ENCODE measurements at places on chromosomes 1 and 21.

DNA sequence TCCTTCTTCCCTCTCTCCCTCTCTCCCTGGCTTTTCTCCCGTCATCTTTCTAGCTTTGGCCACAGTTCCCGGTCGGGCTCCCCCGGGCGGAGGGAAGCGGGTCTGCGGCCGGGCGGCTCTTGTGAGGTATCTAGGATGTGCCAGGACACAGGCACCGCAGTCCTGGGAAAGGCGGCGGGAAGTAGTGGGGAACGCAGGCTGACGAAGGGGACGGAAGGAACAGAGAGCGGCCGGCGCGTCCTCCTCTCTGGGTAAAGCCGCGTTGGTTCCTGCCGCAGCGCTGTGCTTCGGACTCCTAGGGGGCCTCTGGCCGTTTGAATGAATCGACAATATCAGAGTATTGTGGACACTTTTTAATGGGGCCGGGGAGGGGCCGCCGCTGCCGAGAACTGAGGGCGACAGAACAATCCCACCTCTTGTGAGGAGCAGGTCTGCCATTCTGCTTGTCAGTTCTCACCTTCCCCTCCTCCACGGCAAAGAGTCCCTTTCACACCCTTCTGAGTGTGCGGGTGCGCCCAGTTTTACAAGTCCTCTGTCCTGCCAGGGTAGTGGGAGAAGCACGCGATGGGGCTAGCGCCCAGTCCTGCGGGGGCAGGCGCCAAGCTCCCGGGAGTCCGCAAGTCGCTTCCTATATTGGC is 1.2 kb upstream of the LHX9 start:
- DNase-seq: peak; percentile 86

DNA sequence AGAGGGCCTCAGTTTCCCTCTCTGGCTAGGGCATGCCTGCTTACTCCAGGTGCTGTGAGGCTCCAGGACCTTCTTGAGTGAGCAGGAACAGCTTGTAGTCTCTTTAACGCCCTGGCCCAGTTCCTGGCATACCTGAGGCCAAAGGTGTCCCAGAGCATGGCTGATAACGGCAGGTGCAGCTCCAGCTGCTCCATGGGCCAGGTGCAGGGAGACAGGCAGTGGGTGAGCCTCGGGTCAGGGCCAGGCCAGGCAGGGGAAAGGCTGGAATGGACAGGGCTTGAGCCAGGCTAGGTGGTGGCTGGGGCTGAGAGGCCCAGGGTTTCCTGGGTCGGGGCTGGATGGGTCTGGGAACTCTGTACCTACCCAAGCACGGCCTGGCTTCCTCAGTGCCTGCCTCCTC is 18.3 kb downstream of the EDN2 start:
- no peak for DNase-seq

- DNase-seq: no peak
Measured at GRCh38 chr1:3494321-3495308, 40.1 kb downstream of the ARHGEF16 start.

GRCh38 chr1:246320286-246320685 is 186.8 kb downstream of the SMYD3 start:
- DNase-seq: peak; percentile 31

DNA sequence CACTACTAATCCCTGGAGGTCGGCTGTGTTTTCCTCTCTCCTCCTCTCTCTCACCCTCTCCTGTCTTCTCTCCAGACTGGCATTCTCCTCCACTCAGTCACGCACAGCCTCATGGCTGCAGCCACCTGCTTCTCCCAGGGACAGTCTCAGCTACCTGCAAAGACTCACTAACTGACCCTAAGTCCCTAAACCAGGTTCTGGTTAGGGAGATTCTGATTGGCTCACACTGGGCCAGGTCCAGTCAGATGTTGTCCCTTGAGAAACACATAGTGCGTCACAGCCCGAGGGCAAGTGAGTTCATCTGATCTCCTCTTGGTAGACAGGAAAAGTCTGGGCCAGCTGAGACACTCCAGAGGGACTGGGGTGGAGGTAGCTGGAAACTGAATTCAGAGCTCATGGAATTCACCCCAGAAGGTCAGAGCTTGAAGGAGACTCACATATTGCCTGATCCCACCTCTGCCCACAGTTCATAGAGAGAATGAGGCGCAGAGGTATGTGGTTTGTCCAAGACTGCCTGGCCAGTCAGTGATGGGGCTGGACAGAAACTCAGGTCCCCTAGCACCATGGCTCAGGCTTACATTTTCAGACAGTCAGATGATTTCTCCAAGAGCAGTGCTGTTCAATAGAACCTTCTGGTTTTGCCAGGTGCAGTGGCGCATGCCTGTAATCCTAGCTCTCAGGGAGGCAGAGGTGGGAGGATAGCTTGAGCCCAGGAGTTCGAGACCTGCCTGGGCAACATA is 40.4 kb upstream of the RPL11 start:
- peak; percentile 34 for DNase-seq

DNA sequence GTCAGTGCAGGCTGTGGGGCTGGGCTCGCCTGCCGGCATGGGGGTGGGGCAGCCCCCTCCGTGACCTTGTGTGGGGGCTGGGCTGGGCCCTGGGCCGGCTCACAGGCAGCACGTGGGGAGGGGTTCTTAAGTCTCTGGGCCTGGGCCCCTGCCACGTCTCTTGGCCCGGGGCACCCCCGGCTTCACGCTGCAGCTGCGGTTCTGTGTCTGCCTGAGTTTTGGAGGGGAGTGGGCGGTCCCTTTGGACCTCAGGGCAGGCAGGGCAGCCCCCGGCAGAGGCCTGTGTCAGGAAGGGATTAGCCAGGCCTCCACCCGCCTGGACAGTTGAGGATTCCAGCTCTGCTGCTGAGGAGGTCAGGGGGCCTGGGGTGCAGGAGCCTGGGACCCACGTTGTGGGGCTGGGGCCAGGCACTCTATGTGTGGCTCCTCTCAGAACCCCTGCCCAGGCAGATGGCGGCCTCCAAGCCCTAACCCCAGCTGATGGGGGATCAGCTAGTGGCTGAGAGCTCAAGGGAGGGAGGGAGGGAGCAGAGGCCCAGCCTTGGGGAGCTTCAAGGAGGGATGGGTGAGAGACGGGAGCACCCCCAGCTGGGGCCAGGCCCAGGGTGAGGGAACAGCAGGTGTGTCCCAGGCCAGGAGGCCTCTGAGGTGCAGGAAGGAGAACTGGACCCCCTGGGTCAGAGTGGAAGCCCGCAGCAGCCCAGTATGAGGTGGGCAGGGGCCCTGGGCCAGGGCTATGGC is 1.8 kb upstream of the PLCH2 start:
- no peak for DNase-seq

DNA sequence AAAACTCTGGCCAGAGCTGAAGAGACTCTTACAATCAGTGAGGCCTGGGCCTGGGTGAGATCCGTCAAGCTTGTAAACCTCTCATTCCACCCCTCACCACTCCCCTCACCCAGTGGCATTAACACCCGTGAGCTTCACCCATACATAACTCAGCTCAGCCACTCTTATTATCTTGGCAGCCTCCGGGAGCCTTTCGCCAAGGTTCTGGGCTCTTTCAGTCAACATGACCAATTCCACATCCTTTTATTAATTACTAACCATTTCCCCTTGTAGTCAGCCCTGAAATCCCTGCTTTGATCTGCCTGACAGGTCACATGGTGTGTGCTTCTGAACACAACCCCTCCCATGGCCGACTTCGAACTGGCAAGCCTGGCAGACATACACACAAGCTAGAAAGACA is 134.8 kb downstream of the SETD4 start:
- no peak for DNase-seq

DNA sequence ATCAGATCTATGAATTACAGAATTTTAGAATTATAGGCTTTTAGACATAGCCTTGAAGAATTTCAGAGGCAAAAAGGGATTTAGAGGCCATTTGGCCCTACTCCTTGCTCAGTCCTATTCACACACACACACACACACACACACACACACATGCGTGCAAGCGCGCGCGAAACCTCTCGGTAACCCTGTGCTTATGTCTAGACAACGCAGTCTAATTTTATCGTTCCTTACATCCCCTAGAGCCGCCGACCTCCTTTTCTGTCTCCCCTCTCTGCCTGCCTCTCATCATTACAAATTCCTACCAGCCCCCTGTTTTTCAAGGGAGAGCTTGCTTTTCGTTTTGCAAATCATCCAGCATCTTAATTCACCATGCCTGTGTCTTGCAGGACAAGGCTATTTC is 252.1 kb downstream of the FOXD2 start:
- no peak for DNase-seq

DNA sequence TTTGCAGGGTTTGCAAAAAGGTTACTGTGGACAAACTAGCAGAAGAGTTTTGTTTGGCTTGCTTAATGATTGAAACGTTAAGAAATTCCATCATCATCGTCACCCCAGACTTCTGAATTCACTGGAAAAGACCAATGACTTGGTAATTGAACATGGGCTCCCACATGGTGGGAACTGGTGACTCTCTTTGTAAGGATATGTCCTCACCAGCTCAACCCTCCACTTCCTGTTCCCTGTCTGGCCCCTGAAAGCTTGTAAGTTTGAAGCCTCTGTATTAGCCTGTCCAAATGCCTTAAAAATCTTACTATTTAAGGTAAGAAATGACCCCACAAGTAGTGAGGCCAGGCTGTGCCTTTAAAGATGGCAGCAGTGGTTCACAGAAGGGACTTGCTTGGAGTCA is 9.7 kb downstream of the SYT6 start:
- DNase-seq: no peak

- no peak for DNase-seq
Measured at GRCh38 chr1:97913506-97914139, 7.2 kb downstream of the DPYD start.

DNA sequence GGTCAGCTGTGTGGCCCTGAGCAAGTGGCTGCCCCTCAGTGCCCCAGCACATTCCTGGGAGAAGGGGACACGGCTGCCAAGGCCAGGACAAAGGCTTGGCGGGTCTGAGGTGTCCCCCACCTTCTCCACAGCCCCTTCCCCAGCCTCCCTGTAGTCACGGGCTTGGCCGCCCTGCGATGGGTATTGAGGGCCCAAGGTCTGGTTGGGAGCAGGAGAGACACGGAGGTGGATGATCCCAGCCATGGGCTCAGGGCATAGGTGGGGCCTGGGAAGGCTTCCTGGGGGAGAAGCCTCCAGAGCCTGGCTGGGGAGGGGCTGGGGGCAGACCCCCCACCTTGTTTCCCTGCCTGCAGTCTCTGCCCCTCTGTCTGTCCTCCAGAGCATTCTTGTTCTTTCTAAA is 27.0 kb downstream of the TTC39A start:
- DNase-seq: no peak

GRCh38 chr1:171997936-171998335 is 156.6 kb downstream of the DNM3 start:
- DNase-seq: no peak

- DNase-seq: peak; percentile 33
Measured at GRCh38 chr1:35555601-35556477, 1.4 kb downstream of the KIAA0319L start.

- no peak for DNase-seq
Measured at GRCh38 chr21:45511661-45512431, 30.4 kb downstream of the SLC19A1 start.

GRCh38 chr1:23425193-23425494 is 596 bp upstream of the TCEA3 start:
- no peak for DNase-seq

DNA sequence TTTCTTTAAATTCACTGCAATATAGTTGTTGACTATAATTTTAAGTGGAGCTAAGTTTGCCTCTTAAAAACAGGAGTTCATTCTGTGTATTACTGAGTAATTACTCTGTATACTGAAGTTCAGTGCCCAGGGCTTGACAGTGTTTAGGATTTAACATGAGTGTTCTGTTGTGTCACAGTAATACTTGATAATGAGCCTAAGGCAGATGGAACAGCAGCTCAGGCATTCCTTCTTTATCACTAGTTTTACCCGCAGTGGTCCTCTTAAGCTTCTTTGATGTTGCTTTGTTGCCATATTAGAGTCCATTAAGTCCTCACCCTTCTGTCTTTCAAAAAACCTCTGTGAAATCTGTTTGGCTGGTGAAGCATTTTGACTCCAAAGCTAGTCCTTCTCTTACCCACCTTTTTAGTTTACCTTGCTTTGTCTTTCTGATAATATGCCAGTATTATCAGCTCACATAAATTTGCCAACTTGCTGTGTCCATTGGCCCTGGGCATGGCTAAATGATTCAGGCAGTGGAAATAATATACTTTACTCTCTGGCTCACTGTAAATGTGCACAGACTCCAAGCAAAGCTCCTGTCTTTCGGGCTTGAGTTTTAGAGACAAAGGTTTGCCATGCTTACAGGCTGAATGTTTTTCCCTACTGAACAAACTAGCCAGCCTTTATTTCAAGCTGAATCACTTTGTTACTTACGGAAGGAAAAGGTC is 17.7 kb downstream of the HIPK1 start:
- no peak for DNase-seq

DNA sequence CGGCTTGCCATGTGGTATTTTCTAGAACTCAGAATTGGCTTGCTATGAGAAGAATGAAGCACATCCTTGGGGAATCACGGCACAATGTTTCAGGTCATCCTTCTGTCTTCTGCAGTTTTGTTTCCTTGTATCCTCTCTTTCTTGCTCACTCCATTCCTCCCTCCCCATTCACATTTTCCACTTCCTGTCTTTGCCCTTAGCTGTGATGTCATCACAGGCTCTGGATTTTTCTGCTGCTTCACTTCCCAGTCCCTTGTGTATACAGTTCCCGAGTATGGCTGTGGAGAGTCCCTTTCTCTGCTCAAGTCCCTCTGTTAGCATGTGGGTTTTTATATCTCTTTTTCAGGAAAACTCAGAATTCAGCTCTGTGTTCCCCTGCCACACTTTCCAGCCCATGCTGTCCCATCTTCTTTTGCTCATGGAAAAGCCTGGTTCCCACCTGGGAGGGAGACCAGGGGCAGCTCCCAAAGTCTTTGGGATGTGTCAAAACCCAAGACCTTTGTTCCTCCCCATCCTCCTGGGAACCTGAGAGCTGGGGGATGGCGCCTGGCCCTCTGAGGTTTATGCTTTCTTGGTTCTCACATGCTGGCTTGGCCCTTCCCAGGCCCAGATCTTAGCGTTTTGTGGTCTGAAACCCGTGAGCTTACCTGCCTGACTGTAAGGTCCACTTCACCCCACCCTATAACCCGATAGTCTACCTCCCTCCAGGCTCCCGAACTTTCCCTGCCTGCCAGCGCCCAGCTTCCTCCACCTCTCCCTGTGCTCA is 4.8 kb upstream of the RGS16 start:
- DNase-seq: no peak

DNA sequence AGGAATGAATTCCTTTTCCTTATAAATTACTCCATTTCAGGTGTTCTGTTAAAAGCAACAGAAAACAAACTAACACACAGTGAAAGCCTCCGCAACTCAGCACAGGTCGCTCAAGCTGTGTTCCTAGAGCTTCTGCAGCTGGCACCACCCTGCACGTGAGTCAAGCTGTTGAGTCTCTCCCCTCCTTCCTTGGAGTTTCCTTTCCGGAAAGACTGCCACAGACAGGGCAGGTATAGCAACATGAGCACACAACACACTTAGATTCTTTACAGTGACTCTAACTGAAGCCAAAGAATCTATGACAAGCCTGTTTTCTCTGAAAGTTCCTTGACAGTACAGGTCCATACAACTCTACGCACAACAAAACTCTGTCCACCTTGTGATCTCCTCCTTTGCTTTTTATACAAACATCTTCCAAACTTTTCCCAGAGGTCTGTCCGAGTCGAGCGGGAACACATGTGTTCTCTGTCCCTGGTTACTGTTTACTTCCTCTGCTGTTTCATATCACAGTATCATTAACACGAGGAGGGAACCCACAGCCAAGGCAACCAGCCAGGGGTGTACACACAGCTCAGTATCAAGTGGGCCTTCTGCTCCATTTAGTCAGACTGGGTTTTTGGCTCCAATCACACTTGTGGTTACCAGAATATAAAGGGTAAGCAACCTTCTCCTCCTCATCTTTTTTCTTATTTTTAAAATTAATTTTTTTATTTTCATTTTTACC is 38.7 kb upstream of the DESI2 start:
- no peak for DNase-seq

- peak; percentile 53 for DNase-seq
Measured at GRCh38 chr1:63630666-63631065, 37.5 kb downstream of the PGM1 start.

Measured in GM03348 (cell line).